ENCODE measurements at places on chromosomes 2 and 18.

- DNase-seq: no peak
Observed at GRCh38 chr18:27527856-27528255, 342.7 kb upstream of the CHST9 start.

DNA sequence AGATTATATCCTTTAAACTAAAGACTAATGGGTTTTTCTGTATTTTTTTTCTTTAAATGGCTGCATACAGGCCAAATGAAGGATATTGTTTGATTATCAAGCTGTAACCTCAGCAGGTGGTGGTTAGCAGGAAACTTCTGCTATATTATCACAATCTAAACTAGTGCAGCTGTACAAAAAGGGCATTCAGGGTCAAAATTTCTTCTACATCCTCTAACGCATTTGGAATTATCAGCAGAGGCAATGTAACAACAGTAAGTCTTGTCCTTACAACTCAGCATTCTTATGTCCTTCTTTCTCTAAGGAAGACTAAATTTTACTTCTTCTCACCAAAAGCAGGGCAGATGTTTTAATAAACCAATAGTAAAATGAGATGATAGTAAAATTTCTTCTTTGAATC is 135.8 kb upstream of the FN1 start:
- no peak for DNase-seq

- no peak for DNase-seq
Observed at GRCh38 chr18:70450426-70451253, 161.8 kb downstream of the SOCS6 start.

GRCh38 chr2:180717588-180717987 is 262.8 kb upstream of the UBE2E3 start:
- DNase-seq: no peak

- DNase-seq: no peak
Observed at GRCh38 chr2:189411860-189412259, 29.4 kb upstream of the WDR75 start.

DNA sequence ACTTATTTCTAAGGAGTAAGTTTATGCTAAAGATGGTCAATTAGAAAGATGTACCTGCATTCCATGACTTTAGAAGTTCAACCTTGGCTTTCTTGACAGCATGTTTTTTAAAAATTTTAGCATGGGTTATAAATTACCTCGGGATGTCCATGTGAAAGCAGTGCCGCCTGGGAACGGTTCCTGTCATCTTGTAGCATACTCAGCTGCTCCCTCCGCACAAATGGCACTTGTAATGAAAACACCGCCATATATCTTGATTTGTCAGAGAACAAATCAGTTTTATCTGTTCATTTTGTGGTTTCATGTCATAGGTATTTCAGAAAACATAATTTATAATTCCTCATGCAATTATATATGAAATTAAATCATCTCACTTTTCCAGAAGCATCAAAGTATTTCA is 38.3 kb downstream of the SATB2 start:
- no peak for DNase-seq

GRCh38 chr2:55862246-55862645 is 61.3 kb downstream of the EFEMP1 start:
- DNase-seq: no peak

DNA sequence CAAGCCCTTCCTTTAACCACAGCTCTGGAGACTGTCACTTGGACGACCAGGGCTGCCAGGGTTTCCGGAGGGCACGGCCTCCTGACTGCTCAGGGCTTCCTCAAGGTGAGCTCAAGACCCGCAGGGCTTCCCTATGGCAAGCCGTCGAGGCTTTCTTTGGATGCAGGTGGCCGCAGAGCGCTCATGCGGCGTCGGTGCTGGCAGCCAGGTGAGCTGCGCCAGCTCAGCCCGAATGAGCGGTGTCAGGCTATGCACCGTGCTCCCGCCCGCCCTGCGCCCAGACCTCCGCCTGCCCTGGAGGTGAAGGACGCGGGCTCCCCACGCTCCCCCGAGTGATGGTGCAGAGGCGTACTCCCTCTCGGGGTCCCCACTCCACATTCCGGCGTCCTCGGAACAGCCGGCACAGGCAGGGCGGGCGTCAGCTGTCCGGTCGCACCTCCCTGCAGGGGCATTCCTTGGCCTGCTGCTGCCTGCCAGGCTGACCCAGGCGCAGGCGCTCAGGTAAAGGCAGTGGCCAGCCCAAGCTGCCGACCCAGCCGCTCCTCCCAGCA is 20.8 kb upstream of the TUBB6 start:
- DNase-seq: no peak

All from activated CD4-positive, alpha-beta T cell treated with anti-CD3 and anti-CD28 coated beads, Interleukin-2, Interleukin-4, amounts not matched to agents 100 ng/mL and 50 ng/mL, durations not matched to agents 16 hours and 8 hours (primary cell).